Fibroblast of lung (primary cell): ENCODE measurements at places on chromosomes 3 and 15.

GRCh38 chr15:72733941-72734738 lies 48.1 kb downstream of the BBS4 start:
- no peak for DNase-seq

DNA sequence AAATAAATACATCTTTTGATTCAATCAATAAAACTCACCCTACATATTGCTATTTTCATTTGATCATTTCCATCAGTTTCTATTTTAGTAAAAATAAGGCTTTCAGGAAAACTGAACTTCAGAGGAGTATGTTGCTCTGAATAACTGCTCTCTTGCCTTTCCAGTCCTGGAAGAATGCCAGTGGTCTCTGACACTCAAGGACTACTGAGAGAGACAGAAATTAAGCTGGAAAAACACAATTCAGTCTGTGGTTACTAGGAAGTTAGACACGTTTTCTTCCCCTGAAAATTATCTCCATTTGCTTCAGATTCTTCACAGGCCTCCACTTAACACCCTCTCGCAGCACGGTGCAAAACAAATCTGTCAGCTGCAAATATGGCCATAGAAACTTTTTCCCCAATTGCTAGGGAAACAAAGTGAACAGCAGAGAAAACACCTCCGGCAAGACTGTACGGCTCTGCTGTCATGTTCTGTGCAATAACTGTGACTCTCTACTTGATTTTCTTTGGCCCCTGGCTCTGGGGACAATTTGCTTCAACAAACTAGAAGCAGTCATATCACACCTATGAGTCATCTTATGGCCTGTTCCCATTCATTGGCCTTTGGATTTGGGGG lies 353.0 kb downstream of the MAGI1 start:
- DNase-seq, result peak; percentile 61

DNA sequence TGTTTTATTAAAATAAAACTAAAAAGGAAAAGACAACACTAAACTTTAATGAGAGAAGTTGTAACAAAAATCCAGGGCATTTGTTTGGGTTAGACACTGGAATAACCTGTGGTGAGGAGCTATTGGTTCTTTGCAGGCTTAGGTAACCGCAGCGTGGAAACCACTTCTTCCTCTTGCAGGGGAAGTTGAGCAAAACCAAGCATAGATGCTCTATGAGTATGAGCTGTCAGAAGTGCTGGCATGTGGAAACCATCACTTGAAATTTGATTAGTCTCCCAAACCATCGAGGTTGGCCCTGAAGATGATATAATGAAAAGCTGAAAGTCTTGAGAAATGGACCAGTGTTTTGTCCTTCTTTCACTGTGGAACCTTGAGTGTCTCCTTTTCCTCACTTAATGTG lies 127.1 kb upstream of the RBMS3 start:
- no peak for DNase-seq

DNA sequence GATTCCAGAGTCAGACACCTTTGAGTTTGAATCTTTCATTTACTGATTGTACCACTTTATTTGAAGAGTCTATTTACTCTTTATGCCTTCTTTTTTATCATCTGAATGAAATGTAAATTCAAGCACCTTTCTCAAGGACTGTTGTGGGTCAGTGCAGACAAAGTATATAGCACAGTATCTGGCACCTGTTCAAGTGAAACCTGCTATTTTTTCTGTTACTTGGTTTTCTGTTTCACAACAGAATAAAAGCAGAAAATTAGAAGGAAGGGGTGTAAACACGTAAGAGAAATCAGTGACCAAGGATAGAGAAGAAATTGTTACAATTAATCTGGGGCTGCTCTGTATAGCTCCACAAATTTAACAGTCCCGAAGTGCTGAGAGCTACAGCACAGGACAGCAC lies 357.4 kb downstream of the RSL24D1 start:
- DNase-seq, result no peak

GRCh38 chr3:57226176-57226575 lies 1.4 kb upstream of the APPL1 start:
- DNase-seq, result no peak

DNA sequence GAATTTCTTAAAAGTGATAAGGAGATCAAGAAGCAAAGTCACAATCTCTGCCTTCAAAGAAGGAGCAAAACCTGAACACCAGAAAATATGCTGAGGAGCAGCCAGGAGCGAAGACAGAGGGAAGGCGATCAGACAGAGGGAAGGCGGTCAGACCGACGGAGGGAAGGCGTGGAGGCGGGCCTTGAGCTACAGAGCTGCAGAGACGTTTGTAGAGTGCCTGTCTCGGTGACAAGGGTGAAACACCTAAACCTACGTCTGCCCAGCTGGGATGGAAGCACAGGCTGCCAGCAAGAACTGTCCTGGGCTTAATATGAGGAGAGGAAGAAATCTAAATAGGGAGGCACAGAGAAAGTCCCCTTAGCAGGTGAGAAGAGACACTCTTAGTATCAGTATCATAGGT lies 476.0 kb downstream of the OCA2 start:
- no peak for DNase-seq

DNA sequence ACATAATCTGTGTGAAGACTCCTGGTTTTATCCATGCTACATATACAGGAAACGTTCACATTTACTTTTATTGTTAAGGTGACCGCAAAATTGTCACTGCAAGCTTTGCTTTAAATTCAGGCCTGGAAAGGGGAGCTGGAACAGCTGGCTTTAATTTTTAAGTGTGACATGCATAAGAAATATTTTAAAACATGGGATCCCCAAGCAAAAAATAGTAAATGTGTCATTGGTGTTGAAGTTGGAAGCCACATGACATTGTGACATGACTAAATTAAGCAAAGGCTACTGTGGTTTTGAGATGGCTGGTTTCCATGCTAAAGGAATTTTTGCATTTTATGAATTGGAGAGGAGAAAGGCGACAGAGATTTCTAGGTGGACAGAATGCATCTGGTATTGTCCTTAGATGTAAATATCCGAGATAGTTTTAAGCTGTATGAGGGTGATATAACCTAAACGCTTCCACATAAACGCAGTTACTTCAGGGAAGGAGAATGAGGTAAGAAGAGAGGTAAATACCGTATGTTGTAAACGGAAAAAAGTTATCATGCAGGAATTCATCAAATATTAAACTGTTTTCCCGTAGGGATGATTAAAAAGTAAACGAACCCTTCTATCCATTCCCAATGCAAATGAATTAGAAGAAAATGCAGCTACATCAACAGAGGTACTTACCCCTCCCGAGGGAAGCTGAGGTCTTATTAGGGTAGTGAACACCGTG lies 927 bp upstream of the FYTTD1 start:
- DNase-seq, result peak; percentile 29

GRCh38 chr3:196287090-196287439 lies 461 bp downstream of the PCYT1A start:
- peak; percentile 29 for DNase-seq

DNA sequence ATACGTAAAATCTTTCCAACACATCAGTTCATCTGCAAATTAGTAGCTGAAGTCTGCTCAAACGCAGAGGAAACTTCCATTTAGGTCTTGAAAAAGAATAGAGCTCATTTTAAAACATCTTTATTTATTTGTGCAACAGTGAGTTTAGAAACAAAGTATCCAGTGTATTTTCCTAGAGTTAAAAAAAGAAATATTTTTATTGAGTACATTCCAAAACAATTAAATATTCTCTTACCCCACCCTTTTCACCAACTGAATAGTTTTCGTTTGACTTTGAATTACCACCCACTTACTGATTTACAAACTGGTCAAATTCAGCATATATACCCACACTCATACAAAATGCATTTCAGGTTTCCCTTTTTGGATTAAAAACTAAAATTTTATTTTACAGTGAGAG lies 104.7 kb downstream of the ZBTB20 start:
- peak; percentile 15 for DNase-seq
